ENCODE measurements at places on chromosomes 16 and 17. TPM values are rescaled to one million over a fixed set of nuclear protein-coding genes. Genes with fewer than 3 reads are reported as not detected.

GRCh38 chr17:34447406-34447805 is 84.4 kb upstream of the CCL1 start:
- no peak for DNase-seq

GRCh38 chr17:10681866-10682446 is 15.4 kb downstream of the SCO1 start:
- DNase-seq = peak; percentile 54

GRCh38 chr16:86245351-86245750 is 265.0 kb upstream of the FOXF1 start:
- no peak for DNase-seq

The KRT31 gene
- total RNA-seq = not detected

DNA sequence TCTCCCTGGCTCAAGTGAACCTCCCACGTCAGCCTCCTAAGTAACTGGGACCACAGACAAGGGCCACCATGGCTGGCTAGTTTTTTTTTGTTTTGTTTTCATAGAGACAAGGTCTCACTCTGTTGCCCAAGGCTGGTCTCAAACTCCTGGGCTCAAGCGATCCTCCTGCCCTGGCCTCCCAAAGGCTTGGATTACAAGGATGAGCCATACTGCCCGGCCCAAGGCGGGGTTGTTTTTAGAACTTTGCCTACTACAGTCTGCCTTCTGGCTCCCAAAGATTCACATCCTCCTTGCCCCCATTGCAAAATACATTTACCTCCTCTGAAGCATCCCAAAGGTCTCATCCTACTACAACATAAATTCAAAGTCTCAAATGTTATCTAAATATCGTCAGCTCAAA is 49.5 kb upstream of the PHOSPHO1 start:
- DNase-seq = no peak

- DNase-seq = no peak
These were observed 77.0 kb downstream of the TANGO6 start for GRCh38 chr16:68920349-68920748.

DNA sequence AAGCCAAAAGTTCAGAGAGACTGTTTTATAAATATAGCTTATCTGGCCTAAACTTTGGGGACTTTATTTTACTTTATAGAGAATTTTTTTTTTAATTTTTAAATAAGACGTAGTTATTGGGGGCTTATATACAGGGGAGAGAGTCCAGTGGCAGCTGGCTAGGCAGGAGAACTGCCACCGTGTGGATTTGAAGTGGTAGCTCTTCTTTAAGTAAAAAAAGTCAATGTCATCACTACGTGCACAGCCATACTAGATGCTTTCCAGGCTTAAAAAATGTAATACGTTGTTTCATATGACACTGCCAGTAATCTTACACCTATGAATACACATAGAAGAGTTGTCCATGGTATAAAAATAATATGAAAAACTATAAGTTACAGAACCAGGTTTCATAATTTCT is 31.9 kb upstream of the ANKFY1 start:
- DNase-seq = no peak

DNA sequence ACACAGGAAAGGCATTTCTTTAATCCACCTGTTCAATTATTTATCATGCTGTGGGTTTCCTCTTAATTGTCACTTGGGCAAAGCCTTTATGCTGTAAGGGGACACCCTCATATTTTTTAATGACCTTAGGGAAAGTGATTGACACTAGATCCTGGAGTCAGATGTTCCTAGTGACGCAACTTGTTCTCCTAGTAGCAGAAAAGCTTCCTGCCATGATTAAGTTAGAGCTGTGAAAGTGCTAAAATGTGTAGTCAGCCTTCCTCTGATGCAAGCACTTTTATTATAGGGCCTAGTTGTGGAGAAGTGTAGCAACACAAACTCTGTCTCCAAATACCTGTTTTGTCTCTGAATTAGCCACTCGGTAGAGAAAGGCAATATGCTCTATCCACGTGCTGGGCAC is 12.3 kb downstream of the TMEM100 start:
- no peak for DNase-seq

- DNase-seq = no peak
These were observed 9.2 kb upstream of the ASGR2 start for GRCh38 chr17:7123844-7124243.

GRCh38 chr17:34386343-34386696 is 23.3 kb upstream of the CCL1 start:
- DNase-seq = no peak

GRCh38 chr16:56102183-56102686 is 89.1 kb upstream of the GNAO1 start:
- no peak for DNase-seq

DNA sequence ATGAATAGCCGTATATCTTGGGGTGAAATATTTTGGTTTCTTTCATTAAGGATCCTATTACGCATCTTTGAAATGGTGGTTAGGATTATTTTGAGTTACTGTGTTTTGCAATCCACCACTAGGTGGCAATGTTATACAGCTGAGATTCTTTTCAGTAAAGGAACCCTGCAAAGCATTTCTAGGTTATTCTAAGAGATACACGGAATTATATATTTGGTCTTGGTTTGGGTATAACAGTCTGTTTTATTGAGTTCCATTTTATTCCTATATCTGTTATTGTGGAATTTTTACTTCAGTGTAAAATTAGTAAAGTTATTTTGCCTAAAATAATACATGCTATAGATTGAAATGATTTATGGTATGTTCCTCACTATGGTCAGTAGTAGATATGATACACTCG is 62.9 kb upstream of the CPHXL start:
- DNase-seq = peak; percentile 46

GRCh38 chr17:39623356-39623950 is 3.3 kb upstream of the PPP1R1B start:
- DNase-seq = peak; percentile 36

DNA sequence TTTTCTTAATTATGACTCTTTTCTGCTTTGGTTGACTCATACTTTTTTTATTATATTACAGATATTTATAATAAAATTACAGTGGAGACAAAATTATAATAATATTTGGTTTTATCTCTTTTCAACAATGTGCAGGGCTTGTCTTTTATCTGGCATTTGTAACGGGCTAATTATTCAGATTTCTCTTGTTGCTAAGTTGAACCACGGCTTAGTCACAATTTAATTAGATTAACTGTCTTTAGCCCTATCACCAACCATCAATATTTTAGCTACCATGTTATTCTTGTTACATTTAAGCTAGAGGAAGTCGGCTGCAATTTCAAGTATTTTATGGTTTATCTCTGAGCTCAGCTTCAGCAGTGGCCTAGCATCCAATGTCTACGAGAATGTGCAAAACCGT is 798.9 kb upstream of the CA10 start:
- DNase-seq = no peak

The ASPA gene
- total RNA-seq = not detected

The NXN gene
- 52.5 TPM for total RNA-seq

The CD7 gene
- total RNA-seq = not detected

GRCh38 chr17:80097127-80097621 is 4.2 kb upstream of the GAA start:
- DNase-seq = no peak

GRCh38 chr17:65220732-65221131 is 83.6 kb downstream of the RGS9 start:
- DNase-seq = no peak

DNA sequence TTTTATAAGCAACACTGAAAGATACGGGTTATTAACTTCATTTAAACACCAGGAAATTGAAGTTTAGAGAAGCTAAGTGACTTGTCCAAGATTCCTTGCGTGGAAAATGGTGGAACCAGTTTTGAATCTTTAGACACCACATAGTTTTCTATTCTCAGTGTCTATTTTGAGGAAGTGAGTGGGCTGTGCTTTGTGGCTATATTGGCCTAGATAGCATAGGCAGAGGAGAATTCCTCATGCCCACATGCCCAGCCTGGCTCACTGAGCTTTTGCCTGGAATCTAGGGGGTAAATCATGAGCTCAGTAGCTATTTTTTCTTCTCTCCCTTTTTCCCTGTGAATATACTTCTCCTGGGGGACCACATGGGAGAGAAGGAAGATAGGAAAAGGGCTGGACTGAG is 431.3 kb downstream of the HS3ST3B1 start:
- no peak for DNase-seq

DNA sequence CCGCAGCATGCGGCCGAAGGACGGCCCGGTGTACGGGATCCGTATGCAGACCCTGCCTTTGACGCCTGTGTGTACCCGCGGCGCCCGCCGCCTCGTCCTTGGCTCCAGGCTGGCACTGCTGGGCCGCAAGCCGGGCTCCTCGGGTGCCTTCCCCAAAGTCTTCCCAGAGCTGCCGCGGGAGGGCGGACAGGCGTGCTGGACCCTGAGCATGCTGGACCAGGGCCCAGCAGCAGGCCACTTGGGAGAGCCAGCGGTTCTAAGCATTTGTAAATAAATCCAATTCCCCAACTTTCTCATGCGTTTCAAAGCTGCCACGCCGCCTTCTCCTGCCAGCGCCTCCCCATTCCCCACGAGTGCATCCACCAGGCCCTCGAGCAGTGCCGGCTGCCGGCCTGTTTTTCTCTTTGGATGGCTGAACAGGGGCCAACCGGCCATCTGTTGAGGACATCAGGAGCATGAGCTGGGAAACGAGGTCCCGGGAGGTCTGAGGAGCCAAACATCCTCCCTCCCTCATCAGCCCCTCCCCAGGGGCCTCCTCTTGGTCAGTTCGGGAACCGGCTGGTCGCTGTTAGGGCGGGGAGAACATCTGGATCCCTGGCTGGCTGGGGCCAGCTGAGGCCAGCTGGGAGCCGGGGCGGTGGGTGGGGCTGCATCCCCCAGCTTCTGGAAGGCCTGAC is 20.5 kb upstream of the PABPN1L start:
- DNase-seq = peak; percentile 36
